ENCODE measurements at places on chromosomes 5 and 9.

DNA sequence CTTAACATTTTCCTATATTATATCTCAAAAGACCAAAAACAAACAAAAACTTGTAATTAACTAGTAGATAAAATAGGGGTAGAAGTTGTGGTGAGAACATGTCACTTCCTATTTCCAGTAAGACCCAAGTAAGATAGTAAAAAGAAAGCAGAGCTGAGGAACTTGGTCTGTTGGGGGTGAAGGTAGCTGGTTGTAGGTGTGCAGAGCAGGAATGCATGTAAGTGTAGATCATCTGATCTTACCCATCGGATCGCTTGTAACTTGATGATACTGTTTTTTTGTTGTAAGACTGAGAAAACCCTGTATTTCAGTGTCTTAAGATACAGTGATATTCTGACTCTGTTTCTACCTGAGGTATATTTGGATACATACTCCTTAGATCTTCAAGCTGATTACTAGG lies 5.7 kb downstream of the SRP19 start:
- DNase-seq: no peak

DNA sequence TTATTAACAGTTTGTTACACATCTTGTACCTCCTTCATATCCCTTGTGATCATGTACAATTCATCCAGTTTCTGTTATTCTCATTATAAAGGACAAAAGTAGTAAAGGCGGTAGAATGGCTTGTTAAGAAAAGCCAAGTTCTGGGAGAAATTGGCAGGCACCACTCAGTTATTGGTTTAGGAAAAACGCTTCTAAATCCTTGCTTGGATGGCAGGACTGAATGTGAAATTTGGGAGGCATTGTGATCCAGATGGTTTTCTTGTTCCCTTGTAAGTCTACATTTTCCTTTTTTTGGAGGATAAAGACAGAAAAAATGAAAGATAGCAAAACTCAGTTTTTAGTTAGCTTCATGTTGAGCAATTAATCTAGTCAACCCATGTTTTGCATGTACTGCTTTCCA lies 130.2 kb downstream of the MAT2B start:
- no peak for DNase-seq

GRCh38 chr5:128409166-128409800 lies 128.8 kb downstream of the FBN2 start:
- DNase-seq: no peak

DNA sequence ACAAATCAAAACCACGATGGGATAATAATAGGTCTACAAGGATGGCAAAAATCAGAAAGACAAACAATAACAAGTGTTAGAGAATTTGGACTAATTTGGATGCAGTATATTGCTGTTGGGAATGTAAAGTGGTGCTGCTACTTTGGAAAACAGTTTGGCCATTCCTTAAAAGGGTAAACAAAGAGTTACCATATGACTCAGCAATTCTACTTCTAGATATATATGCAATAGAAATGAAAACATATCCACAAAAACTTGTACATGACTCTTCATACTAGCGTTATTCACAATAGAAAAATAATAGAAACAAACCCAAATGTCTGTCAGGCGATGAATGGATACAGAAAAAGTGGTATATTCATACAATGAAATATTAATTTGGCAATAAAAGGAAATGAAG lies 58.3 kb downstream of the JAK2 start:
- DNase-seq: no peak

DNA sequence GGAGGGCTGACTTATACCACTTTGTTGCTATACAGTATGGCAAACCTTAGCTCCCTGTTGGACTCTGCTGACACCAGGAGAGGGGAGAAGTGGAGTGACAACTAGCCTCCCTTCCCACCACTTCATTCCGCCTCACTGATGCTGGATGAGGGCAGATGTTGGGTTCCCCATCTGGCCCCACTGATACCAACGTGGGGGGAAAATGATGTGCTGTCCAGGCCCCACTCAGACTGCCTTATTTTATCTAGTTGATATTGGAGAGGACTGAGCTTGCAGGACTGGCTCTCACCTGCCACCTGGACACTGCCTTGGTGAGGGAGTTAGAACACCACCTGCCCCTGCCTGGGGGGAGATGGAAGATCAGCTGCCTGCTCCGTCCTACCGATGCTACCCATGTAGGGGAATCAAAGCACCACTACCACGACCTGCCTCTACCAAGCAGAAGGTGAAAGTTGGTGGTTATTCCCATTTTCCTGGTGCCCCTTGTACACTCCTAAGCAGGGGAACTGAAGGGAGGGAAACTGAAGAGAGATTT lies 292.1 kb downstream of the GADD45G start:
- DNase-seq: no peak

DNA sequence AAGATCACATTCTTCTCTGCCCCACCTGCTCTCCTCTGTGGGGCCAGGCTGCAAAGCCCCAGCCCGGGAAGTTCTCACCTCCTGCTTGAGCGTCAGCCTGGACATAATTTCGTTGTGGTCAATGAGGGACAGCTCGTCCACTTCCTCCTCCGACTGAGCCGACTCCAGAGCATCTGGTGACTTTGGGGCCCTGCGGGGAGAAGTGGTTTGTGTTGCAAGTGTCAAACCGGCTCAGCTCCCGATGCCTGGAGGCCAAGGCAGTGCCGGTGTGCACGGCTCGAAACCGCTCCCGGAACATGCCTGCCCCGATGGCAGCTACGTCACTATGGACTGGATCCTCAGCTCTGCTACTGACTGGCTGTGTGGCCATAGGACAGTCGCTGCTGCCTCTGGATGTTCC lies 52.8 kb downstream of the PRRT1B start:
- DNase-seq: peak; percentile 34

GRCh38 chr5:147874910-147875367 lies 3.6 kb upstream of the SCGB3A2 start:
- no peak for DNase-seq

- no peak for DNase-seq
Measured at GRCh38 chr5:115811406-115811805, 5.1 kb downstream of the CDO1 start.

DNA sequence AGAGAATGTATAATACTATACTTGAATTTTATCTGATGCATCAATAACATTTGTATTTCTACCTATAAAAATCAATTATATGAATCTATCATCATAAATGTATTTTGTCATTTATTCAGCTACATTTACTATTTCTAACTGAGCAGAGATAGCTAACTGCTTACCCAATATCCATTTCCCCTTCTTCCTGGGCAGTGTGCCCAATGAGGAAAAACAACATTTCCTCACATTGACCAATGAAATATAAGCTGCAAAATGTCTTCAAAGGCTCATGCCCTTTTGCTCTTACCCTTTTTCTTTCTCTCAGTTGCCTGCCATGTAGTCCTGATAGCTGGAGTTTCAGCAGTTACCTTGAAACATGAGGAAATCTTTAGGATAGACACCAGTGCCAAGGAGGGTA lies 385.8 kb upstream of the PCSK5 start:
- no peak for DNase-seq

DNA sequence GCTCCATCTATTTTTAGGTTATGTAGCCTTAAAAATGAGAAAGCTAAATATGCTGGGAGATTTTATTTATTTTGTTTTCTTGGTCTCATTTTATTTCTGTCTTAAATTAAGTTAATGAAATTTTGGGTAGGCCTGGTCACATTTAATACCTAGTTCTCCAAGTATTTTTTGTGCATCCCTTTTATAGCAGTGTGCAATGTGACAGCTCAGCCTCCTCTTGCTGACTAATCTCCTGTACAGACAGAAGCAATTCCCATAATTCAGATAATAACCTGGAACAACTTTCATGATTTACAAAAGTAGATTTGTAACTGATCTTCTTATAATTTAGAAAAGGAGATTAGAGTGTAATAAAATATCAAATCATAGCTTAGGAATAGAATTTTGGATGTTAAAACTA lies 403.9 kb downstream of the ADGRV1 start:
- DNase-seq: no peak

- no peak for DNase-seq
Measured at GRCh38 chr9:97562542-97562941, 61.1 kb downstream of the TMOD1 start.

GRCh38 chr5:151092762-151093161 lies 11.9 kb upstream of the TNIP1 start:
- no peak for DNase-seq

GRCh38 chr9:105073147-105073546 lies 145.2 kb upstream of the ABCA1 start:
- DNase-seq: no peak

DNA sequence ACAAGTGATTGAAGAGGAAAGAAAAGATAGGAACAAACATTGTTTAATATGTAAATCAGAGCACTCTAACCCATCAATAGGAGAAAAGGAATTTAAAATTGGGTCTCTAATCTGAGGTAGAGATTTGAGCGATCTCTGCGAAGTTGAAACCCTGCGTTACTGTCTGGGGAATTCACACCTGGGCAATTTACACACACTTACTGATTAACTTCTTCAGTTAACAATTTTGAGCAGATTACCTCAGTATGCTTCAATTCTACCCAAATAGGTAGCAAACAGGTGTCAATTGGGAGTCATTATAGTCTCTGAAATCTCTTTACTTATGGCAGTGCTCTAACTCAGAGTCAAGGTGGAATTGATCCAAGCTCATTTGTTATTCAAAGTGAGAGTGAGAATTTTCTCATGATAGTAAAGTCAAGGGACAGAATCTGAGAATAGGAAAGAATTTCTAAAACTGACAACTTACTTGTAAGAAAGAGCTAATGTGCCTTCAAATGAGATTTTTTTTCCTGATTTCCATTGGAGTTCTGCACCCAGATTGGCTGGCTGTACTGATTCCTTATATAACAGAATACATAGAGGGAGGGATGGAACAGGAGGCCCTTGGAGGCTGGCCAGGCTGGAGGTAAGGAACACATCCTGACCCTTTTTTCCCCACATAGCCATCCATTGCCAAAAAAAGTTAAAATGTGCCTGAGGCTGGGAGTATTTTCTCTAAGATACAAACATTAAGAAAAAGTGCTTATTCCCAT lies 27.1 kb upstream of the IFNA14 start:
- no peak for DNase-seq

DNA sequence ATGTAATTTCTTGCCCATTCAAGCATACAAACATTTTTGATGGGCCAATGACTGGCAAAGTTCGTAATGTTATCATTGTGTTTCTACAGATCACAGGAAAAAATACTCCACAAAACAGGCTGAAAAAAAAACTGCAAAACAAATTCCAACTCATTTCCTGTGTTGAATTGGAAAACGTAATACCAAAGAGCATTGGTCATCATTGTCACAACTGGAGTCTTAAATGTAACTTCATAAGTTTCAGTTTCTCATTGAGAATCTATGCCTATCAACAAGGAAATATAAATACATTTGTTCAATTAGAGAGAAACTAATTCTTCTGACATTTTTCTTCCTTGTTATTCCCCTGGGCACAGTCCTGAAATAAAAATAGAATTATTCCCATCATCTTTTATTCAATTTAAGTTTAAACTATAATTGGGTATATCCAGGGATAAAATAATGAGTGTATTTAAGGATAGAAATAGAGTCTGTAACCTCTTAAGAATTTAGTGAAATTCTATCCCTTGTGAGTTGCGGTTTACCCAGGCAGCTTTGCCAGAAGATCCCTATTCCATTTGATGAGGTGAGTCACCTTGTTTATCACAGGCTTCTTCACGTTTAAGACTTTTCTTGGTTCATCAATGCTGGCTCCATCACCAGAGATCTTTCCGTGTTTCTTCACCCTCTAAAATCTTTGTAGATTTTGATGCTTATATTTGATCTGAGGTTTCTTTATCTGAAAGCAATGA lies 112.7 kb upstream of the ITGA1 start:
- no peak for DNase-seq

DNA sequence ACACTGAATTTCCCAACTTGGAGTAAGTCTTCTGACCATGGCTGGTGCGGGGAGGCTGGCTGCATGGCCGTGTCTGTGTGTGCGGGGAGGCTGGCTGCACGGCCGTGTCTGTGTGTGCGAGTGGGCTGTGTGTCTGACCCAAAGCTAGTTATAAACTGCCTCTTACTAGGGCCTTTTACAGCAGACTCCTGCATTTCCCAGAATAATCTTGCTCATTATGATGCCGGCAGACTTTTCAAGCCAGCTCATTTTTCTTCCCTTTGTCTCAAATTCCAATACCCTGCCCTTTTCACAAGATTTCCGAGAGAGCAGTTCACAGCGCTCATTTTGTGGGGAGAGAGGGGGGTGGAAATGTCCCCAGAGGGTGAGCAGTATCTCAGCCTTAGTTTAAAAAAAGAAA lies 470.7 kb upstream of the BRINP1 start:
- no peak for DNase-seq

DNA sequence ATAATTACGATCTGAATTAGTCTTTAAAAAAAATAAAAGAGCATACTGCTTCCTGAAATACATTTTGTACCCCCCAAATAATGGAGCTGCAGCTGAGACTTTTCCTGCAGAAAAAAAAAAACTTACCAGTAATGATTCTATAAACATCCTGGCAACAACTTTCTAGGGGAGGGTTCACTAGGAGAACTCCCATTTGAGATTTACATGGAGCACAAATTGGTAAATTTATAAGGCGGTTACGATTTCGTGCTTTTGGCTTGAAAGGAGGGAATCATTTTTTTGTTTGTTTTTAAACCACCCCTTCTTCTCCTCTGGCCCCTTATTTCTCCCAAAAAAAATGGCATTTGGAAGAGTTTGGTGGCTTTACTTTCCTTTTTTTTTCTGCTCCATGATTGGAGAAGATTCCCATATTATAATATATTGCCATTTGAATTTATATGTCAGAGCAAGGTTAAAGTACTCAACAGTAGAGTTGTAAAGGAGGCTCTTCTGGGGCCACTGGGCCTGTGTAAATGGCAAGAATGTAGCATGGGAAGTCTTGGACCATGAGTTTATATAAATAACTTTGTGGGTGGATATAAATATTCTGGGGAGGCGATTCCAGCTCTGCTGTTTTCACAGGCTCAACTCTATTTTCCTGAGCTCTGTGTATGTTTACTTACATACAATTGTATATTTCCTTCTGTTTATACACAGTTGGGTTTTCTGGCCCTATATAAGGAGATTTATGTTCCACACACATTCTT lies 159.9 kb downstream of the CSNK1G3 start:
- no peak for DNase-seq

DNA sequence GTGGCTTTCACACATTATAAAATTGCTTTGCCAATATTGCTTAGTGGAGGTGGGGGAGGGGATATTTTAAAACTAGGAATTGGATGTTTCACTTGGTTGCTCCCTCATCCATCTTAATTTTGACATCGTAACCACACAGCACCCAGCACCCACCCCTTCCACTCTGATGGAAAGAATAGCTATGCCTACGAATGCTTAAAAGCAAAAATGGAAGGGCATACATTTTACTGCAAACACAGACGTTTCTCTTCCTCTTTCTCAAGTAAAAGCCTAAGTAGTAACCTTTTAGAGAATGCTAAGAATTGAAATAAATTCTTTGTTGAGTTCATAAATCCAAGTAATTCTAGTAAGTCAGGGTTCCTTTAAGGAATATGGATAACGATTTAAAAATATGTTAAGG lies 69.9 kb downstream of the JAKMIP2 start:
- DNase-seq: no peak

DNA sequence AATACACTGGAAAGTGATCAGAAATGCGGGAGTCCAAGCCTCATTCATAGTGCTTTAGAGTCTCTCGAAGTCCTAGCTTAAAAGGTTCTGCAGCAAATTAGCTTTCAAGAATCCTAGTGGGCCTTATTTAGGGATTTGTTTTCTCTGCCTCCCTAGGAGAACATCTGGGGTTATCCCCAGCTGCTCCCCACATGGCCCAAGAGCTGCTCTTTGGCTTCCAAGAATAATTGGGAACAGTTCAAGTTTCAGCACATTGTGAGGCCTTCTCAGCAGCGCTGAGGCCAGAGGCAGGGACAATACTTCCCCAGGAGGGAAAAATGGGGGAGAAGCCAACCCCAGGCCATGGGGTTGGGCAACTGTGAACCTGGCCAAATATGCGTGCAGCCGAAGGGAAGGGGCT lies 108.7 kb downstream of the LIFR start:
- no peak for DNase-seq

GRCh38 chr9:28927691-28928090 lies 1354.4 kb upstream of the C9orf72 start:
- no peak for DNase-seq

Data from anterior cingulate cortex (tissue), 58 donors.